ENCODE measurements at places on chromosomes 16 and 17.

DNA sequence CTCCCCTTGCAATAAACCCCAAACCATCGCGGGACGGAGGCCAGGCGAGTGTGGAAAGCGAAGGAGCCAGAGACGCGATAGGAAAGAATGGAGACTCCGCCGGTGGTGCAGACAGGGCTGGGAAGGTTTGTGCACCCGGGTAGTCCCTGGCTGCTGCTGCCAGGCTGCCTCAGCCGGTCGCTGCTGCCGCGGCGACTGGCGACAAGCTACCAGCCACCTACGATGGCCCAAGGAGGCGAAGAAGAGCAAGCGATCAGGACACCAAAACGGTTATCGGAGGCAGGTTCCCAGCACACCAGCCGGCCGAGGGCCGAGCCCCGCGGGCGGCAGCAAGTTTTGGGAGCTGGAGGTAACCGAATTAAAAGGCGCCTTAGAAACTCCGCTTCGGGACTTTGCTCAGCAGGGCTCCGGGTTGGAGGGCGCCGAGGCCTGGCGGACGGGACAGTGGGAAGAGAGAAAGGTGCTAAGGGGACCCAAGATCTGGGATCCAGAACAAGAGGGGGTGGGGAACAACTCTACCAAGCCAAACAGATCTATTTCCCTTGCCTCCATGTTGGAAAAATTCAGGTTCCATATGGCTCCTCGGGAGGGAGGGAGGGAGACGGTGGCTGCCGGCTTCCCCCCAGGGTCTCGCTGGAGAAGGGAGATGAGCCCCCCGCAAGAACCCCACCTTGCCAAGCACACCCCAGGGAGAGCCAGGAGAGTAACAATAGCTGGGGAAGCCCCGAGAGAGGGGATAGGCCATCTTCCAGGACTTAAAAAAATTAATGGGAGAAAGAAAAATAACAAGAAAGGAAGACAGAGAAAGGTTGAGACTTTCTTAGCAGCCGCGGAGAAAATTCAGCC, 9.7 kb upstream of the HOXB2 start:
- DNase-seq: no peak

DNA sequence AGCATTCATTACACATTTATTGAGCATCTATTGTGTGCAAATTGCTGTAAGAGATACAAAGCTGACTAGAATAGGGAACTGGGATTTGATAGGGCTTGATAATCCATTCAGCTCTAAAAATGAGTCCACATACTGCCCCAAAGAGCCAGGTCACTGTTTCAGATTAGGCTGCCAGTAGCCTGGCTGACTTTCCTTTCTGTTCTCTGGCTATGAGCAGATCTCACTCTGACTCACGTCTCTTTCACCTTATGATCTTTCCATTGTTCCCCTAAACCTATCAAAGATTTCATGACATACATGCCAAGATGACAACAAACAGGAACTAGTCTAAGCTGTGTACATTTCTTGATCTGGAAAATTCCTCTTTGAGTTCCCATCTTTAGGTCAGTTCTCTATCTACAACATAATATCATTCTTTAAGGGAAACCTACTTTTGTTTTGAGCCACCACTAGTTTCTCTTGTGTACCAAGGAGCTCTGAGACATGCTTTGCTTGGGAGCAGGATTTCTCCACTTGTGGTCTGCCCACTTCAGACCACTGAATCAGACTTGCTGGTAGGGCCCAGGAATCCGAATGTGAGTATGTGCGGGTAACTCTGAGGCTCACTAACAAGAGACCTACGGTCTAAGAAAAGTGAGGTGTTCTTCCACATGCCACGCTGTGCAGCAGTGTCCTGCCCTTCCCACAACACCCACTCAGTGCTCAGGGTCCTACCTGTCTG, 40.9 kb upstream of the ICAM2 start:
- DNase-seq: no peak

GRCh38 chr17:38498353-38498752, 70.1 kb downstream of the ARHGAP23 start:
- DNase-seq: no peak

GRCh38 chr17:57158325-57158724, 73.3 kb downstream of the AKAP1 start:
- DNase-seq: no peak

GRCh38 chr17:263271-263670, 81.8 kb upstream of the DOC2B start:
- DNase-seq: no peak

- DNase-seq: no peak
Measured at GRCh38 chr16:85157813-85158742, 45.8 kb upstream of the CIBAR2 start.

- no peak for DNase-seq
Measured at GRCh38 chr16:29854520-29855100, 8.4 kb downstream of the CDIPT start.

- no peak for DNase-seq
Measured at GRCh38 chr16:8819411-8820034, 21.9 kb downstream of the PMM2 start.

DNA sequence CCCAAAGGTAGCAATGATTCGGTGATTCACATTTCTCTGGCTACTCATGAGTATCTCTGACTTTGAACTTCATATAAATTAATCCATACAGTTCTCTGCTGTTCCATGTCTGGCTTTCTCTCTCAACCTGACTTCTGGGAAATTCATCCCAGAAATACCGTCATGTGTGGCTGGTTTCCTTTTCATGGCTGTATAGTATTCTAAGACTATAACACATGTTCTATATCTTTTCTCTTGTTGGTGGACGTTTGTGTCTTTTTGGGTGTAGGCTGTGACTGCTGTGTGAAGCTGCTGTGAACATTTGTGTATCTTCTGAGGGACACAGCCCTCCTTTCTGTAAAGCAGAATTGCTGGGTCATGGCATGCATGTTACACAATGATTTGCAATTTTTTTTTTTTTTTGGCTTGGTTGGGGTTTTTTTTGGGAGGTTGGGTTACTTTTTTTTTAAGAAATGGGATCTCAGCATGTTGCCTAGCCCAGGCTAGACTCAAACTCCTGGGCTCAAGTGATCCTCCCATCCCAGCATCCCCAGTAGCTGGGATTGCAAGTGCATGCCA, 6.3 kb downstream of the TTYH2 start:
- no peak for DNase-seq

- DNase-seq: no peak
Measured at GRCh38 chr17:63837962-63838600, 4.4 kb downstream of the SMARCD2 start.

DNA sequence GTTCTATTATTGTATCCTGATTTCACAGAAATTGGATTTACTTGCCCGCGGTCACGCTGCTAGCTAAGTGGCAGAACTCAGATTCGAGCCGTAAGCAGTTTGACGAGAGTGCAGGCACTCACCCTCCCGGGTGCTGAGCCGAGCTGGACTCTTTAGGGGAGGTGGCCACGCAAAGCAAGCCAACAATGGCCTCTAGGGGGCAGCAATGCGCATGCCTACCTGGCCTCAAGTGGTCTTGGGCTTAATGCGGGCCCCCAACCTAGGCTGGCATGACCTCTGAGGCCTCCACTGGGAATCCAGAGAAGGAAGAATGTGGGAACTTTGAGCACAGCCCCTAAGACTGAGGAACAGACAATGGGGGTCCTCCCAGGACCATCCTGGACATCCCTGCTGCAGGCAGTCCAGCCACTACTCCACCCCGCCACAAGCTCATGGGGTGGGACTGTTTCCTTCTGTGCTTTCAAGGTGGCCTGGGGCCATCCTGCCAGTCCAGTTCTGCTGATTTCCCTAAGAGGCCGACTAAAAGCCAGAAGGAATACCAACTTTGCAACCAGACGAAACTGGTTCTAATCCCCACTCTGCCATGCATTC, 276.5 kb downstream of the XYLT1 start:
- DNase-seq: no peak

- DNase-seq: no peak
Measured at GRCh38 chr16:88415713-88416323, 33.1 kb downstream of the ZNF469 start.

DNA sequence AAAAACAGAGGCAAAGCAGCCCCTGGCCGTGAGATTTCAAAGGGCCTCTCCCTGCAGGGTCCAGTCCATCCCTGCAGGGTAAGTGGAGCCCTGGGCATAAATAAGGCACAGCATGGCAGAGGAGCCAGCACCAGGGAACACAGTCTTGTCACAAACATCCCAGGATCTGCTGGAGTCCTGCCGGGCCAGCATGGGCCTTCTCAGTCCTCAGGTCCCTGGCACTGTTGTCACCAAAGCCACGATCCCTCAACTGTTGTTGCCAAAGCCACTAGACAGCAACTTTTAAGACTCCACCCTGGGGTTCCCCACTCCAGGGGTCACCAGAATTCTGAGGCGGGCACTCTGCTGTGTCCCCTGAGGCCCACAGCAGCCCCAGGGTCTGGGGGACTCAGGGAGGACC, 47.8 kb upstream of the BAHCC1 start:
- DNase-seq: no peak

DNA sequence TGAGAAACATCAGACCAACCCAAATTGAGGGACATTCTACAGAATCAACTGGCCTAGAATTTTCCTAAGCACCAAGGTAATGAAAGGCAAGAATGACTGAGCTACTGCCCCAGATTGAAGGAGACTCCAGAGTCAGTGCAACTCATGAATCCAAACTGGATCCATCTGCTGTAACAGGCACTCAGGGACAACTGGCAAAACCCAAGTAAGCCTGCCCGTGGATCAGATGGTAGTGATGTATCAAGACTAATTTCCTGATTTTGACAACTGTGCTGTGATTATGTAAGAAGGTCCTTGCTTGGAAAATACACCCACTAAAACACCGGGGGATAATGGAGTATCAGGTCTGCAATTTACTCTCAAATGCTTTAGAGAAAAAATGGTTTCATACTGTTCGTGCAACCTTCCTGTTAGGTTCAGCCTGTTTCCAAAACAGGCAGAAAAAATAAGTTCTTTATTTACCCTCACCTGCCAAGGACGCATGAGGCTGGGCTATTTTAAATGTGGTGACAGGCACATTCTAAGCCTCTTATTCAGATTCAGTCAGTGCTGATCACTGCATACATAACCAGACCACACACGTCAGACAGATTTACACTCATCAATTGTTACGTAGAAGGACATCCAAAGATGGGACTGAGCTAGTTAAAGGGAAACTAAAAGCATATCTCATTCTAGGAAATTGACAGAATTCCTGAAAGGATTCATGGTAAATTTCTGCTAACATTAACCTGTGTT, 7.0 kb downstream of the MBTPS1 start:
- DNase-seq: no peak

DNA sequence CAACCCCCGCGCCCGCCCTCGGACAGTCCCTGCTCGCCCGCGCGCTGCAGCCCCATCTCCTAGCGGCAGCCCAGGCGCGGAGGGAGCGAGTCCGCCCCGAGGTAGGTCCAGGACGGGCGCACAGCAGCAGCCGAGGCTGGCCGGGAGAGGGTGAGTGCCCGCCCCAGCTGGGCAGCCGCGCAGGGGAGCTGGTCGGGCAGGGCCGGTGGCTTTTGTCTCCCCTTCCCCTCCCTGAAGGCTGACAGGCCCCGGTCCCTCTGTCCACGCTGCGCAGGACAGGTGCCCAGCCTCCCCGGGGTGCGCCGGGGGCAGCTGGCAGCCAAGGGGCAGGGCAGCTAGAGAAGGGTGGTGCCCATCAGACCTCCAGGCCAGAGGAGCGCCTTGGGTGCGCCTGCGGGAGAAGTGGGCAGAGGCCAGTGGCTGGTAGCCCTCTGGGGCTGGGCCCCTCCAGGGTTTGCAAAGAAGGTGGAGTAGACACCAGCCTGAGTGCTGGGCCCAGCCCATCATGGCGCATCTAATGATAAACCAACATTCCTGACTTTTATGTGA, 278 bp downstream of the ITGB4 start:
- DNase-seq: no peak

- no peak for DNase-seq
Measured at GRCh38 chr17:48192321-48192731, 84.8 kb downstream of the SNX11 start.

DNA sequence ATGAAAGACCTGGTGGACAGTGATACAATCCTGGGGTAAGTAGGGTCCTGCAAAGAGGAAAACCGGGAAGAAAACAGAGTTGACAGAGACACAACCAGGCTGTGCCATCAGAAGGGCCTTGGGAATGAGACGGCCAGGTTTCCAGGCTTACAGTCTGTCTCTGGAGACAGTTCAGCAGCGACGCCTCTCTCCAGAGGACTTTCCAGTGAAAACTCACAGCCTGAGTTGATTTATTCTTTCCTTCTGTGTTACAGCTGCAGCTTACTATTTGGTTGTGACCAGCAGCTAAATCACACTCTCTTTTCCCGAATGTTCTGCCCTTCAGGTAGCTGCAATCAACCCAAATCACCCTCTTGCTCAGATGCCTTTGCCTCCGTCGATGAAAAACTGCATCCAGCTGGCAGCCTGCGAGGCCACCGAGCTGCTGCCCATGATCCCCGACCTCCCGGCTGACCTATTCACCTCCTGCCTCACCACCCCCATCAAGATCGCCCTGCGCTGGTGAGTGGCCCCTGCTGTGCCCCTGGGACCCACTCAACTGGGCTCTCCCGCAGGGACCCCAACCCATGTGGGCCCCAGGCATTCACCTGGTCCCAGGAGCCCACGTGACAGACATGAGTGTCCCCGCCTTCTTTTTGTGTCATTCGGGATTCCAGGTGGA, 209.2 kb downstream of the RPTOR start:
- DNase-seq: no peak
